Activated naive CD8-positive, alpha-beta T cell treated with anti-CD3 and anti-CD28 coated beads for 36 hours (primary cell): ENCODE measurements at places on chromosomes 7 and 10. TPM values are rescaled to one million over a fixed set of nuclear protein-coding genes. Genes with fewer than 3 reads are reported as not detected.
A peak's percentile ranks its signal among the peaks of the same experiment; 100 is the strongest.

- H3K4me1 ChIP-seq: no peaks in the 10 kb centered on the region
- no peak overlapping the region for H3K4me3 ChIP-seq
- DNase-seq: no peak
- no peaks in the 10 kb centered on the region for H3K27me3 ChIP-seq
Measured at GRCh38 chr7:90877201-90877600, 281.1 kb downstream of the CDK14 start.

GRCh38 chr10:24383681-24384106, 174.8 kb downstream of the KIAA1217 start:
- H3K4me1 ChIP-seq: peaks cover 12% of the 10 kb centered on the region
- H3K36me3 ChIP-seq: no peaks in the 10 kb centered on the region
- DNase-seq: peak; percentile 65
- peak overlapping the region; percentile 72 for H3K27ac ChIP-seq
- no peak overlapping the region for H3K4me3 ChIP-seq

DNA sequence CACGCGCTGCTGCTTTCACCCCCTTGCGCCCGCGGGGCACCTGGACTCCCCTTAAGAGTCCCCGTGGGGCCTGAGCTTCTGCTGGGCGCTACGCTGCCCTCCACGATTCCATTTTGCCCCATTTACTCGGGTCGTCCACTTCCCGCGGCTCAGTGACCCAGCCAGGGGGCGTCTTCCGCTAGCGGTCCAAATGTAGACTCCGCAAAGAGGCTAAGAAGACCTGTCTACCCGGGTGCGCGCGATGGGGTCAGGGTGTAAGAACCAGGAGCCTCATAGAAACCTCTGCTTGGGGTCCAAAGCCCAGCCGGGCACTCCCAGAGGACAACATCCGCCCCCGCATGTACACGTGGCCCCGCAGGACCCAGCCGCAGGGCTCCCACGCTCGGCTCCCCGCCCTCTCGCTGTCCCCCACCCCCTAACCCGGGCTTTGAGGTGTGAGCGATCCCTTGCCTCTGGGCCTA, 5.2 kb upstream of the HMX2 start:
- peaks cover 53% of the 10 kb centered on the region for H3K4me1 ChIP-seq
- no peak overlapping the region for H3K27ac ChIP-seq
- H3K27me3 ChIP-seq: peaks cover 96% of the 10 kb centered on the region
- no peak for DNase-seq

- H3K27me3 ChIP-seq: no peaks in the 10 kb centered on the region
- H3K4me3 ChIP-seq: peak overlapping the region; percentile 26
- H3K4me1 ChIP-seq: peaks cover 96% of the 10 kb centered on the region
- no peak for DNase-seq
Measured at GRCh38 chr7:5692112-5692844, 89.2 kb downstream of the RNF216 start.

GRCh38 chr7:42263971-42264370, 27.0 kb upstream of the GLI3 start:
- DNase-seq: no peak
- peaks cover 12% of the 10 kb centered on the region for H3K27me3 ChIP-seq
- peaks cover 1% of the 10 kb centered on the region for H3K4me1 ChIP-seq
- H3K27ac ChIP-seq: no peak overlapping the region

- H3K27me3 ChIP-seq: no peaks in the 10 kb centered on the region
- no peaks in the 10 kb centered on the region for H3K4me1 ChIP-seq
- H3K27ac ChIP-seq: no peak overlapping the region
- H3K4me3 ChIP-seq: no peak overlapping the region
Measured at GRCh38 chr7:121916211-121916610, 43.2 kb downstream of the PTPRZ1 start.

The C10orf53 gene
- not detected for total RNA-seq

GRCh38 chr7:130297628-130298543, 4.9 kb downstream of the CPA4 start:
- no peaks in the 10 kb centered on the region for H3K4me1 ChIP-seq
- H3K36me3 ChIP-seq: no peaks in the 10 kb centered on the region
- H3K27ac ChIP-seq: no peak overlapping the region

DNA sequence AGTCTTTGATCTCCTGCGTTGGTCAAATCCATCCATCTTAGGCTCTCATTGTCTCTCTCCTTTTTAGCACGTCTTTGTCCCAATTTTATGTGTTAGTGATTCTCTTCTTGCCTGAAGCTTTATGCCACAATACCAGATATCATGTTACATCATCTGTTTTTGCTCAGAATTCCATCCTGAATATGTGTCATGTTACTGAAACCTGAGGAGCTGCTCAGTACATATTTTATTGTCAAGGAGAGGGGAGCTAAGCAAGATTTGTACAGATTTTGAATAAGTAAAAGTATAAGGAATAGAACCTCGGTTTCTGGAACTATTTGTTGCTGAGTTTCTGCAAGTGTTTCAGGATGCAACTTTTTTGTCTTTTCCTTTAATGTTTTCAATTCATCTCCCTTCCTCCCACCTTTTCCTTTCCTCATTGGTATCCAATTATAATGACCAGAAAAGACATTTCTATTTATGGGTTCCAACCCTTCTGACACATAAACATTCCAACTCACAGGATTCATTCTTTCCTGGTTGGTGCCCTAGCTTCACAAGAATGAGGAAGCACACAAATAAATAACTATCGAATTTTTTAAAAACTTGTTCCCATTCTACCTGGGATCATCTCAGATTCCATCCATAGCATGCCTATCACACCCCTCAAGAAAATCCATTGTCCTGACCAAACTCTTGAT, 291.8 kb downstream of the CRPPA start:
- no peaks in the 10 kb centered on the region for H3K4me1 ChIP-seq
- H3K4me3 ChIP-seq: no peak overlapping the region
- no peaks in the 10 kb centered on the region for H3K27me3 ChIP-seq
- H3K27ac ChIP-seq: no peak overlapping the region

DNA sequence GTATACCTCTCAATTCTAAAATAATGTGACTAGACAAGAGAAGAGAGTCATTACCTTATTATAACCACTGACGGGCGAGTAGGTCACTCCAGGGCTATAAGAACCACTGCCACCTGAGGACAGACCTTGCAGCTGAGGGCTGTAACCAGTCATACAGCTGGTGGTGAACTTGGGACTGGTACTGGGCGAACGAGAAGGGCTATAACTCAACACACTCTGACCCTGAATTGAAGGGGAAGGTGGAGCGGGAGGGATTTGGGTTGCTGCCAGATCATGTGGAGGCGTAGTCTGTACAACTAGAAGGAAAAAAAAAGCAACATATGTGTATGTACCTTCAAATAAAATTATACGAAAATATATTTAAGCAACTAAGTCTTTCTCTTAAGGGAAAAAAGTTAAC, 3.4 kb downstream of the TMEM209 start:
- H3K4me1 ChIP-seq: peaks cover 17% of the 10 kb centered on the region
- DNase-seq: no peak
- peaks cover 31% of the 10 kb centered on the region for H3K36me3 ChIP-seq
- H3K4me3 ChIP-seq: no peak overlapping the region
- H3K27ac ChIP-seq: no peak overlapping the region

- no peak overlapping the region for H3K27ac ChIP-seq
- no peaks in the 10 kb centered on the region for H3K36me3 ChIP-seq
- peak; percentile 21 for DNase-seq
- H3K4me1 ChIP-seq: peaks cover 17% of the 10 kb centered on the region
- H3K4me3 ChIP-seq: peak overlapping the region; percentile 73
Measured at GRCh38 chr7:94395141-94396036, 694 bp downstream of the COL1A2 start.

GRCh38 chr10:128476845-128477244, 350.6 kb upstream of the MKI67 start:
- no peak overlapping the region for H3K27ac ChIP-seq
- no peaks in the 10 kb centered on the region for H3K27me3 ChIP-seq
- no peak for DNase-seq
- no peaks in the 10 kb centered on the region for H3K4me1 ChIP-seq
- no peak overlapping the region for H3K4me3 ChIP-seq

The BTBD16 gene
- total RNA-seq: not detected

The ACSM6 gene
- not detected for total RNA-seq

GRCh38 chr10:58854811-58855210, 321.6 kb upstream of the PHYHIPL start:
- no peak overlapping the region for H3K4me3 ChIP-seq
- no peaks in the 10 kb centered on the region for H3K4me1 ChIP-seq
- no peak overlapping the region for H3K27ac ChIP-seq
- no peaks in the 10 kb centered on the region for H3K27me3 ChIP-seq
- no peak for DNase-seq
- H3K36me3 ChIP-seq: no peaks in the 10 kb centered on the region

DNA sequence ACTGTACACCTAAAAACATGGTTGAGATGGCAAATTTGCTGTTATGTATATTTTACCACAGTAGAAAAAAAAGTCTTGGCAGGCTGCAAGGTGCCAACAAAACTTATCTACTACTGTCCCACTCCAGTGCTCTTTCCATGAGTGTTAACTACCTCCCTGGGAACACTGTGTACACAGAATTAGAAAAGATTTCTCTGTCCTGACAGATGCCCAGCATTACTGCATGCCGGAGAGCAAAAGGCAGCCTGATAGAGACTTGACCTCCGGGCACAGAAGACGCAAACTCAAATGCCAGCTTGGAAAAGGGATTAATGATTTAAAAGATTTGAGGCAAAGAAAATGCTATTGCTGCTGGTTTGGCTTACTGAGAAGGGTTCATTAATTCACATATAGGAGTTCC, 228.8 kb downstream of the TMEM178B start:
- H3K36me3 ChIP-seq: no peaks in the 10 kb centered on the region
- H3K4me1 ChIP-seq: no peaks in the 10 kb centered on the region
- DNase-seq: no peak

The RNF32 gene
- 0.62 TPM for total RNA-seq

GRCh38 chr10:22646388-22646853, 68.0 kb downstream of the PIP4K2A start:
- H3K4me1 ChIP-seq: peaks cover 90% of the 10 kb centered on the region
- no peak for DNase-seq
- peaks cover 51% of the 10 kb centered on the region for H3K36me3 ChIP-seq

The NPS gene
- total RNA-seq: not detected

DNA sequence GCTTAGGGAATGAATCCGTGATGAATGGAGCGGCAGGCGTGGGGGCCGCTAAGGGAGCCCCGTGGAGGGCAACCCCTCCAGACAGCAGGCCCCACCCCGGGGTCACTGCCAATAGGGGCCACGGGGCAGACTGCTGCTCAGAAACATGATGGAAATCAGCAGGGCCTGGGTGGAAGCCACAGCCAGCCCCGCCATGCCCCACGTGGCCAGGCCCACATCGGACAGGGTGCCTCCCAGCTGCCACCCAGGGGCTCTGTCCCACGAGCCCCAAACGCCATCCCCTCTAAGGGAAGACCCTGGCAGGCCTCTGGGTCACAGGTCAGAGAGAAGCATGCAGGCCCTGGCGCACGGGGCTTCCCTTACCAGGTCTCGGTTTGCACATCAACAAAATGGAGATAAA, 28.4 kb downstream of the TNRC18 start:
- H3K27ac ChIP-seq: no peak overlapping the region
- peaks cover 15% of the 10 kb centered on the region for H3K4me1 ChIP-seq
- no peaks in the 10 kb centered on the region for H3K27me3 ChIP-seq

DNA sequence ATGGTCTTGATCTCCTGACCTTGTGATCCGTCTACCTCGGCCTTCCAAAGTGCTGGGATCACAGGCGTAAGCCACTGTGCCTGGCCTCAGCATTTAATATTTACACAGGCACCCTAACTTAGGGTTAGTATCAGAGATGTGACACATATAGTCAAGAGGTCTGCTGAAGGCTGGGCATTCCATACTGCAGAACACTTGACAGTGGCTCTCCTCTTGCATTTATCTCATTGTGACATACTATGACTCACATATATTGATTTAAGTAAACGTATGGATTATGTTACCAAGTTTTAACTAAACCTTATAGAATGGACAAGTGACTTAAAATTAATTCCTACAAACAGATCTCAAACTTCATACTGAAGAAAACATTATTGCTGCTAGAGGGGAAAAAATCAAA, 36.6 kb downstream of the BRAF start:
- no peak for DNase-seq
- no peak overlapping the region for H3K27ac ChIP-seq
- peaks cover 9% of the 10 kb centered on the region for H3K36me3 ChIP-seq
- peaks cover 48% of the 10 kb centered on the region for H3K4me1 ChIP-seq
- no peaks in the 10 kb centered on the region for H3K27me3 ChIP-seq
- no peak overlapping the region for H3K4me3 ChIP-seq

GRCh38 chr10:839550-840205, 91.8 kb downstream of the LARP4B start:
- peaks cover 8% of the 10 kb centered on the region for H3K4me1 ChIP-seq
- H3K27ac ChIP-seq: no peak overlapping the region
- H3K27me3 ChIP-seq: no peaks in the 10 kb centered on the region
- H3K36me3 ChIP-seq: peaks cover 20% of the 10 kb centered on the region
- DNase-seq: no peak
- H3K4me3 ChIP-seq: no peak overlapping the region

- peaks cover 4% of the 10 kb centered on the region for H3K27me3 ChIP-seq
- DNase-seq: no peak
- no peaks in the 10 kb centered on the region for H3K4me1 ChIP-seq
Measured at GRCh38 chr7:95240921-95241320, 83.4 kb downstream of the PON1 start.

DNA sequence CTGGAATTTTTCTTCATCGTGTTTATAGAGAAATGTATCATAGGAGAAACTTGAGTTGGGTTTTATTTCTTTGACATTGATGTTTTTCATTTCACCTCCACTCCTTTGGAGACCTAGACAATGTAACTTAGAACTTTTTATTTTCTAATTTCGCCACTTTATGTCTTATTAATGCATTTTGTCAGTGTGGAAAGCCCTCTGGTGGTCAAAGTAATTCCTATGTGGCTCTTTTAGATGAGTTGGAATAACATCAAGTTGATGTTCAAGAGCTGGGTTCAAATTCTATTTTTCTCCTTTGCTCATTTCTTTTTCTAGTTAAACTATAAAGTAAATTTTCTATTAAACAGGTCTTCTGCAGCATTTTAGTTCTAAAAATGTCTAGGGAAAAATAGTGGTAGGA, 478.6 kb downstream of the LRMDA start:
- no peaks in the 10 kb centered on the region for H3K4me1 ChIP-seq
- no peaks in the 10 kb centered on the region for H3K36me3 ChIP-seq
- no peak overlapping the region for H3K4me3 ChIP-seq
- no peak for DNase-seq
- H3K27me3 ChIP-seq: peaks cover 9% of the 10 kb centered on the region
- H3K27ac ChIP-seq: no peak overlapping the region
